ENCODE measurements at places on chromosomes 7 and 10. TPM values are rescaled to one million over a fixed set of nuclear protein-coding genes. Genes with fewer than 3 reads are reported as not detected.

Gene HTR5A
- 0.20 TPM for total RNA-seq

- peak overlapping the region; percentile 47 for H3K4me3 ChIP-seq
- H3K27me3 ChIP-seq: peaks cover 3% of the 10 kb centered on the region
- H3K27ac ChIP-seq: peak overlapping the region; percentile 29
- H3K4me1 ChIP-seq: peaks cover 39% of the 10 kb centered on the region
- no peak for DNase-seq
- H3K36me3 ChIP-seq: no peaks in the 10 kb centered on the region
Measured at GRCh38 chr7:158821171-158822031, 7.9 kb downstream of the ESYT2 start.

DNA sequence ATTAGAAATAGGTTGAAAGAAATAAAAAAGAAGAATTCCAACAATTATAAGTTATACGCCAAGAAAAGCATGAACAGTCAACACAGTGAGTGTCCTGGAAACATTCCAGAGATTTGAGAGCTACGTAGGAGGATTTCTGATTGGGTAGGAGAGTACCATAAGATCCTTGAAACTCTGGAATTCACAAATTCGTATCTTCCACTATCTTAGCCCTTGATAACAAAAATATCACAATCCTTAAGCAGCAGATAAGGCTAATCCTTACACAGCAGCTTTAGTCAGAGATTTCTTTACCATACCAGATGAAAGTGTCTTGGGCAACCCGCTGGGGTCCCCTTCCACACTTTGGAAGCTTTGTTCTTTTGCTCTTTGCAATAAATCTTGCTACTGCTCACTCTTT lies 8.2 kb downstream of the TPK1 start:
- no peak for DNase-seq
- H3K27me3 ChIP-seq: no peaks in the 10 kb centered on the region
- no peaks in the 10 kb centered on the region for H3K4me1 ChIP-seq
- H3K4me3 ChIP-seq: no peak overlapping the region
- no peaks in the 10 kb centered on the region for H3K36me3 ChIP-seq

DNA sequence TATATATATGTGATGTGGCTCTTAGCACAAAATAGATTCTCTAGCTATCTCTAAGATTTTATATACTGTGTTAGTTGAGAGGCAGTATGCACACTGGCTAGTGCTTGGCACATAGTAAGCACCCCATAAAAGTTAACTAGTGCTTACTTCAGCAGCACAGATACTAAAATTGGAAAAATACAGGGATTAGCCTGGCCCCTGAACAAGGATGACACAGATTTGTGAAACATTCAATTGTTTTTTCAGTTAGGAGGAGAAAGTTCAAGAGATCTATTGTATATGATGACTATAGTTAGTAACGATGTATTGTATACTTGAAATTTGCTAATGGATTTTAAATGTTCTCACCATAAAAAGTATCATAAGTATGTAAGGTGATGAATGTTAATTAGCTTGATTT lies 78.3 kb upstream of the LRRC17 start:
- no peaks in the 10 kb centered on the region for H3K27me3 ChIP-seq
- DNase-seq: no peak
- H3K27ac ChIP-seq: no peak overlapping the region
- H3K36me3 ChIP-seq: no peaks in the 10 kb centered on the region
- H3K4me3 ChIP-seq: no peak overlapping the region

GRCh38 chr7:116802746-116803152 lies 59.6 kb upstream of the CAPZA2 start:
- DNase-seq: no peak
- H3K4me3 ChIP-seq: no peak overlapping the region
- H3K4me1 ChIP-seq: peaks cover 7% of the 10 kb centered on the region
- H3K36me3 ChIP-seq: no peaks in the 10 kb centered on the region
- no peak overlapping the region for H3K27ac ChIP-seq

Gene FRMD4A
- total RNA-seq: 70.6 TPM

DNA sequence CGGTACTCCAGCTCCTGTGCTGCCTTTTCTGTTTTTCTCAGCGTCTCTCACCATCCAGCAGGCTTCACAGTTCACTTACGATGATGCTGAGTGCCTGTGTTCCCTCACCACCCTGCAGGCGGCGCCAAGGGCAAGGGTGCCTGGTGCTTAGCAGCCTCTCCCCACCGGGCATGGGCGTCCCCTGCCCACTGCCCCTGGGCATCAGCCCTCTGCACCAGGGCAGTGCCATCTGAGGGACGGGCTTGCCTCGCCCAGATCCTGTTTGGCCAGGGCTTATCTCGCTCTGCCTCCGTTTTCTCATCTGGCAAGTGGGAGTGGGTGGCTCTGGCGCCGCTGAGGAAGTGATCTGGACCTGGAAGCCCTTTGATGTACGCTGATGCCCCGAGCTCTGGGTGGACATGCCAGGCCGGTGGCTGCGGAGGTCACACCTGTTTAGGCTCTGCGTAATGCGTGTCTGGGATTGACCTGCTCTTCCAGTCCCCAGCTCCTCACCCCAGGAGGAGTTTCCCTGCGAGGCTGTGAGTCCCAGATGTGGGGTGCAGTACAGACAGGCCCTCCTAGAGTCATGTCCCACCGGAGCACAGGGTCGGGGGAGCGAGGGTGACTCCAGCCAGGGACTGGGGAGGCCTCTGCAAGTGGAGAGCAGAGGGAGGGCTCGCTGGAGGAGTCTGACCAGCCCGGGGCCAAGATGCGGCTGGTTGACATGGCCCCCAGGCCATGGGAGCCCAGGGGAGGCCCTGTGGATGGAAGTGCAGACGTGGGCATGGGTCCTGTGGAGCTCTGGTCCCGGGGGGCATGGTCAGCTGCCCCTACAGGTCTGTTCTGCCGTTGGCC lies 11.8 kb downstream of the TTYH3 start:
- no peaks in the 10 kb centered on the region for H3K36me3 ChIP-seq
- H3K27me3 ChIP-seq: peaks cover 1% of the 10 kb centered on the region
- DNase-seq: no peak
- no peak overlapping the region for H3K4me3 ChIP-seq
- H3K4me1 ChIP-seq: peaks cover 11% of the 10 kb centered on the region

Gene OR2A12
- not detected for total RNA-seq

Gene SFTPA1
- total RNA-seq: not detected

- DNase-seq: no peak
- no peak overlapping the region for H3K4me3 ChIP-seq
- no peak overlapping the region for H3K27ac ChIP-seq
- H3K4me1 ChIP-seq: no peaks in the 10 kb centered on the region
- H3K36me3 ChIP-seq: no peaks in the 10 kb centered on the region
Measured at GRCh38 chr7:20545016-20545415, 70.5 kb upstream of the ABCB5 start.

Data from glutamatergic neuron (in vitro differentiated cells).